ENCODE measurements at places on chromosomes 12 and 14.

- DNase-seq, result no peak
Observed at GRCh38 chr14:102898776-102899515, 23.5 kb upstream of the AMN start.

DNA sequence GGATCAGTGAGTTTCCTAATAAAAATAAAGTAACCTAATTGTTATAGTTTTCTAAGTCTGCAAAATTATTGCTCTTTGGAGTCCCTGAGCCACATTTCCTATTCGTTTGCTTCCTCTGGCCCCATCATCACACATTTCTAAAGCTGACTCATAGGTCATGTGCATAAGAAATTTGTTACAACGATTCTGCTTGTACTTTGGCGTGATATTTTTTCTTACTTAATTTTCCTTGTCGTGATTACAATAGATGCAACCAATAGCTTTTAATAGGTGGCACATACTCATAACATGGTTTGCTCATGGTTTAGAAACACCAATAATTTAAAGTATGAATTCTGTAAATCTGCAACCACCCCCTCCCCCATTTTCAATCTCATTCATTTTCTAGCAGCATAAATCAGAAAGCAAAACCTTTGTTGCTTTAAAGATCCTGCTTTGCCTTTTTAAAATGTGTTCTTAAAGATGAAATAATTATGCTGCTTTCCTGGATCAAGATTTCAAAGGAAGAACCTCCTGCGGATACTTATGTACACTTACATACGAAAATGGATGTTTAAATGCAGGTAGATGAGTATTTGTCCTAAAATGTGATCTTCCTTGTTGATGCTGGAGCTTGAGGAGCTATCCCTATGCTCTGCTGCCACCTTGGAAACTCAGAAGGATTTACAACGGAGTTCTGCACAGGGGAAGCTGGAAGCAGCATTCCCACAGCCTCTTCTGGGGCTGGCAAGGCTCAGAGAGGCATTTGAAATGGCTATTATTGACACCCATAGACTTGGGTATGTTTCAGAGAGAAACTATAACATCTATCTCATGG, 1.7 kb upstream of the FLRT2 start:
- peak; percentile 74 for DNase-seq

DNA sequence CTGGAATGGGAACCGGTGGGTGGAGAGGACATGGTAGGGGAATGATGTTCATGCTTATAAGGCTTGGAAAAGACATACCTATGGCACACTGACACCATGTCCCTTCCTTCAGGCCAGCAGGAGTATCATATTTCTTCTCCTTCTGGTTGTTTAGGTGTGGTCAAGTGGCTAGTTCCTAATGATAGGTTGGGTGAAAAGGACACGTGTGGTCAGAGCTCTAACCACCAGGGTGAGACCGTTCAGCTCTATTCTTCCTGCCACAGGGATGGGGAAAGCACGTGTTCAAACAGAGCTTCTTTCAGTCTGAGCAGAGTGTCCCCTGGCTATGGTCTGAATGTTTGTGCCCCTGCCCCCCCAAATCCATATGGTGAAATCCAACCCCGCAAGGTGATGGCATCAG, 209.1 kb downstream of the PAX9 start:
- no peak for DNase-seq

GRCh38 chr12:43113135-43113534, 438.9 kb downstream of the ADAMTS20 start:
- DNase-seq, result peak; percentile 49

GRCh38 chr12:6084969-6085450, 39.5 kb downstream of the VWF start:
- no peak for DNase-seq

- no peak for DNase-seq
Observed at GRCh38 chr14:102784892-102785594, 7.8 kb downstream of the TRAF3 start.

GRCh38 chr14:29301571-29301970, 535.0 kb downstream of the FOXG1 start:
- no peak for DNase-seq

DNA sequence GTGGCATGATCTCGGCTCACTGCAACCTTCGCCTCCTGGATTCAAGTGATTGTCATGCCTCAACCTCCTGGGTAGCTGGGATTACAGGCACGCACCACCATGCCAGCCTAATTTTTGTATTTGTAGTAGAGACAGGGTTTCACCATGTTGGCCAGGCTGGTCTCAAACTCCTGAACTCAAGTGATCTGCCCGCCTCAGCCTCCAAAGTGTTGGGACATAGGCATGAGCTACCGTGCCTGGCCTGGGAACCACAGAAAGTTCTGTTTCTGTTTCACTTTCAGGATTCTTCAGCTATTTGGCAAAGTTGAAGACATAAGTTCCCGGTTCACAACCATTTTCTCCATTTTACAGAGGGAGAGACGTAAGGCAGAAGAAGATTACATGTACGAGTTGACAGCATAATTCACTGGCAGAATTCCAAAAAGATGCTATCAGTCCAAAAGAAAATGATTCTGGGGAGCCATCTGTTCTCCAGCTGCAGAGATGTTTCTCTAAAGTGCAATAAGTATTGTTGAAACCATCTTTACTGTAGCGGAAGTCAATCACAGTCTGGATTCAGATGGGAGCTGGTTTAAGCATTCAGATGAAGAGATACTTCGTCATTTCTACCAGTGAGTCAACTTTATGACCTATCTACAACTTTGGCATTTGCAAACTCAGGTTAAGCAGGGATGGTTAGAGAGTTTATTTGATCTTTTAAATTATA, 8.1 kb upstream of the RNF34 start:
- peak; percentile 67 for DNase-seq

GRCh38 chr14:33480071-33480886, 470.6 kb downstream of the EGLN3 start:
- no peak for DNase-seq

- DNase-seq, result no peak
Observed at GRCh38 chr14:86971292-86971691, 1021.7 kb downstream of the GALC start.

- DNase-seq, result no peak
Observed at GRCh38 chr12:123478762-123479161, 20.8 kb downstream of the SNRNP35 start.

GRCh38 chr12:10212739-10213131, at the start of gene GABARAPL1:
Gene GABARAPL1 (plus strand): TSS chr12:10212877. CDS start chr12:10213130, 253 bp downstream.
- DNase-seq, result peak; percentile 62

DNA sequence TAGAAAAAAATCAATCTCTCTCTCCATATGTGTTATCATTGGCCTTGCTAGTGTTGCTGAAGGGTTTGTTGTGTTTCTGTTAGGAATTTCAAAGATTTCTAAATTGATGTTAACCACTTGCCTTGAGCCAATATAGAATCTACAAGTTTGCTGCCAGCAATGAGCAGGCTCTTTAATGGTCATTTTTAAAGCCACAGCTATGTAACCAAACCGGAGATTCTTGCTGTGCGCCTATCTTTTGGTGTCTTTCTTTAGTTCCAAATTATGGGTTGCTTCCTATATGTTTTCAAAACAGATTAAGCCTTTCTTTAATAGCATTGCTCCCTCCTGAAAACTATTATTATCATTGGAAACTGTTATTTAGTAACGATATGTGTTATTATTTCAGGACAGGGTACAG, 545.7 kb downstream of the DIO2 start:
- no peak for DNase-seq

DNA sequence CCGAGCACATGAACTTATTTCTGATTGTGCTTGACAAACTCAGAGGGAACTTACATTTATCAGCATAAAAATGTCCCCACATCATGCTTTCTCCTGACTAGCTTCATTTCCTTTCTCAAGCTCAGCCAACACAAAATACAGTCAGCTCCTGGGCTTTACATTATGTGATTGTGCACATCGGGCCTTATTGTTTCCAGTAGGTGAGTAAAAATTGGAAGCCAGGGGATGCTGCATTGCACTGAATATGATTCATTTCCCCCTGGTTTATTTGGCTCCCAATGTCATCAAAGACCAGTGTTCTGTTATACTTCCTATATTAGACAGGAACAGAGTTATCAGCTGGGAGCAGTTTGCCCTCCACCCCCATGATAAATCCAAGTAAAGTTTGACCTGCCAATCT, 521.8 kb downstream of the RMST start:
- DNase-seq, result no peak

DNA sequence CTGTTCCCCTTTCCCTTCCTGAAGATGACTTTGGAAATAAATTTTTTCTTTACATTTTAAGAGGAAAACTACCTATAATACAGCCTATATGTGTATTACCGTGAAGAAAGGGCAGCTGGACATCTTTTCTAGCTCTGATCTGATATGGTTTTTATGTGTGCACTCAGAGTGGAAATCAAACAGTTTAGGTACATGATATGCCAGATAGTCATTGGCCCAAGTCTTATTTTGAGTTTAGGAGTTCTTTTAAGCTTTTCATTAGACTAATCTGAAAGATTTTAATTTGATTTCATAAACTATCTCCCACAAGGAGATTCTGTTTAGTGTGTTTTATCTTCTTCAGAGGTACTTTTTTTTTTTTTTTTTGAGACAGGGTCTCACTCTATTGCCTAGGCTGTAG, 48.8 kb downstream of the KIAA0586 start:
- DNase-seq, result no peak

DNA sequence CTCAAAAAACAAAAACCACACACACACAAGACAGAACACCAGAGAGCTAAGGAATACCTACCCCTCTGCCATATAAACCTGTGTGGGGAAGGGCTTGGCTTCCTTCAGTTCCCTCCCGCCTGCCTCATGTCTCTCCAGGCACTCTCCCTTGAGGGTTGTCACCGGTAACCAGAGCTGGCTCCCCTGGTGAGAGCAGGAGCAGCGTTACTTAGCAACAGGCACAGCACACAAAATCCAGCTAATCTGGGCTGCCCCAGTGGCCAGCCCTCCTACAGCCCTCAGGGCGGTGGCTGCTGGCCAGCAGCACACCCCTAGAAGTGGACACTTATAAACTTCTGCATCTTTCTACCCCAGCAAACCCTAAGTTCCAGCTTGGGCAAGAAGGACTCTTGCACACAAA, 21.6 kb upstream of the NR4A1 start:
- no peak for DNase-seq

- no peak for DNase-seq
Observed at GRCh38 chr14:98949051-98949450, 322.9 kb downstream of the BCL11B start.

DNA sequence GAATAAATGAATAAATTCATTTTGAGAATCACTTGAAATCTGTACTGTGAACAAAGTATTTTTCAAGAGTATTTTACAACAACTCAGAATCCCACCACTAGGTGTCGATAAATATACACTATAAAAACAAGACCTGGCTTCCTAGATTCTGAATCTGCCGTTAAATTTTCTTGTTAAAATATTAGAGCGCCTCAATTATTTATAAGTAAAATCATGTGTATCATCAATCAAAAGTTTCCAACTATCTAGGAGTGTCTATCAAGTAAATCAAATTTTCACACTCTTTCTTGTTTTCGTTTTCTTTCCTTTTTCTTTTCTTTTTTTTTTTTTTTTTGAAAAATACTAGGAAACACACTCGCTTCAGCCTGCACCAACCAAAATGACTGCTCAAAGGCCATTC, 179.2 kb upstream of the DCN start:
- DNase-seq, result no peak

- no peak for DNase-seq
Observed at GRCh38 chr14:96674121-96674520, 123.1 kb upstream of the VRK1 start.

GRCh38 chr14:106848330-106849121, 1322.1 kb downstream of the TMEM121 start:
- no peak for DNase-seq

GRCh38 chr12:84421103-84421502, 491.5 kb downstream of the SLC6A15 start:
- no peak for DNase-seq

GRCh38 chr12:46523863-46524770, 151.5 kb upstream of the SLC38A2 start:
- DNase-seq, result no peak

DNA sequence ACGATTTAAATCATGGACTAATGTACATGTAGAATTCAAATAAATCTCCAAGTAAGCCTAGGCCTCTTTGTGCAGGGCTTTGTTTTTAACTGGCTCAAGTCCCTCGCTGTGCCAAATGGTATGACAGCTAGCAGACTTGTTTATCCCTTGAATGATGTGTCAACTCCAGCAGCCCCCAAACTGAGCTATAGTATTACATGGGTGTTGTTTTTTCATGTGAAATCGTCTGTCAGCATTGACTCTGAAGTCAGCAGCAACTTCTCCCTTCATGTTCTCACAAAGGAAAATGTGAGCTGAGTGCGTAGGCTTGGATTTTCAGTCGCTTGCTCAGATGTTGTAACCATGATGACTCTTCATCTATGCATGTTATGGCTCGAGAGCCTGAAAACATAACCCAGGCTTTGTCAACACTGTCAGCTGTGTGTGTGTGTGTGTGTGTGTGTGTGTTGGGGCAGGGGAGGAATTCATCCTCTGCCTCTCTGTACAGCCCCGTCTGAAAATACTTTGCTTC, 73.3 kb downstream of the PTHLH start:
- peak; percentile 95 for DNase-seq

Measured in fibroblast of skin of left biceps (primary cell).